Right hindlimb (tissue), 1 donor: ENCODE measurements at places on chromosomes 6 and 20.
A peak's percentile ranks its signal among the peaks of the same experiment; 100 is the strongest.

DNA sequence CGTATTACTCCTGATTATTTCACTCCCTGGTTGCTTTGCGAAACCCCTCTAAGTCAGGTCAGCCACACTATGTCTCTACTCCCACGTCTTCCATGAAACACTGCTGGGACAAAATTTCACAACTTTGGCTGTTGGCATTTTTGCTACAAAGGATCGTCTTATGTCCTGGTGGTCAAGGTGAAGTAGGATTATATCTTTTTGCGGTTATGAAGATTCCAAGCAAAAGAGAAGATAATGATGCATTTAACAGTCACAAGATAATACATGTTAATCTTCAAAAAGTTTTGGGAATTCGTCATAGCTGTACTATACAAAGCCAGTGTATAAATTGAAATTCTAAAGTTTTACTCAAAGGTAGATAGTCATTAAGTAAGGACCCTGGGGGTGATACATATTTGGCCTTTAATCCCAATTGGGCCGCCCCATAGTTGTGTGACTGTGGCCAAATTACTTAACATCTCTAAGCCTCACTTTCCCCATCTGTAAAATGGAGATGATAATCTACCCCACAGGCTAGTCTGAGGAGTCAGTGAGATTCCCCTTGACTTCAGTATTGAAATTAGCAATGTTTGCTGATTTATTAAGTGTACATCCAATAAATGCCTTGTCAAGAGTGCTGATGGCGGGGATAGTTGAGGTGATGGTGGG lies 212.1 kb downstream of the ARID1B start:
- DNase-seq, result no peak

DNA sequence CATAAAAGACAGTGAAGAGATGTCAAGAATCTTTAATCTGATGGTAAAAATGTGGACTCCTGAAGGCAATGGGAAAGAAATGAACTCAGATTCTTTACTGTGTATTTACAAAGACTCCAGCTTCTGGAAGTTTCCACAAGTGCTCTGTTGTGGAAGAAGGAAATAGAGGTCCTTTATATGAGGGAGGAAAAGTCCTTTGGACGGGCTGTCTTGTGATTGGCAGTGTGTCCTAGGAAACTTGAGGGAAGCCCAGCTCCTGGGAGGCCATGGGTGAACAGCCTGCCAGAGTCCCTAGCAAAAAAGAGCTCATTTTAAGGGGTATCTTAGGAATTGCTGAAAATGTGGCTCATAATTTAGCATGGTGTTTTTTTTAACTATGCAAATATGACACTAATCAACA lies 92.0 kb downstream of the RNASET2 start:
- no peak for DNase-seq

DNA sequence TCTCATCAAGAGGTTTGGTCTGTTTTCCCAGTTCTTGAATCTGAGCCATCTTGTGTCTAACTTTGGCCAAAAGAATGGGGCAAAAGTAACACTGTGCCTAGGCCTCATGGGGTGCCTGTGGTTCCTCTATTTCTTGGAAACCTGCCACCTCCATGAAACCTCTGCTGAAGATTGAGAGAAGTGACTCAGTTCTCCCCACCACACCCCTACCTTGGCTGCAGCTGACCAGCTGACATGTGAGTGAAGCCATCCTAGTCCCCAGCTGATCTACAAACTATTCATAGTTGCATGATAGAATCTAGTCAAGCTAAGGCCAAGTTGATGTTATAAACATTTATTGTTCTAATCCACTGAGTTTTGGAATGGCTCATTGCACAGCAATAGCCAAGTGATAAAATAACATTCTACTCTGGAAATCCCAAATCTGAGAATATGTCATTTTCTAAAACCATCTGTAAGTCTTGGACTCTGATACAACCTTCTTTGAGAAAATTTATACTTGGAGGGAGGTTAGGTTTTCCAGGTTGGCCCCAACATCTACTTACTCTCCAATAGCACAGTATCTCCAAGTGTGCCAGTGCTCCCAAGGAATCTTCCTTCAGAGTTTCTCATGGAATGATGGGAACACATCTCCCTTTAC lies 107.0 kb upstream of the SMLR1 start:
- no peak for DNase-seq

- no peak for DNase-seq
Observed at GRCh38 chr6:20238688-20239587, 26.7 kb upstream of the MBOAT1 start.

DNA sequence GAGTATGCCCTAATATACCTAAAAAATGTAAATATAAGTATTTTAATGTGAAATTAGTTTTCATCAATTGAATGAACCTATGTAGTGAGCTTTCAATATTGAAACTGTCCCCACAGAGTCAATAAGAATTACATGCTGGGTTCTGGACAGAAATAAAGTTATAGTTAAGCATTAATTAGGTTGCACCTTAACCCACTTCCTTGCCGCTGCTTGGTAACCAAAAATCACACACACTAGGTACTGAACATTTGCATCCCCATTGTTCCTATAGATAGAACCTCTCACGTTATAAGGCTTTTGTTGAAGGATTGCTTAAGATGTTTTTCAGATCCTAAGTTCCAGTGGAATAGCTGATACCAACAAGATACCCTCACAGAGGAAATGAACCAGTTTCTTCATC lies 237.1 kb upstream of the OPRM1 start:
- DNase-seq, result no peak

DNA sequence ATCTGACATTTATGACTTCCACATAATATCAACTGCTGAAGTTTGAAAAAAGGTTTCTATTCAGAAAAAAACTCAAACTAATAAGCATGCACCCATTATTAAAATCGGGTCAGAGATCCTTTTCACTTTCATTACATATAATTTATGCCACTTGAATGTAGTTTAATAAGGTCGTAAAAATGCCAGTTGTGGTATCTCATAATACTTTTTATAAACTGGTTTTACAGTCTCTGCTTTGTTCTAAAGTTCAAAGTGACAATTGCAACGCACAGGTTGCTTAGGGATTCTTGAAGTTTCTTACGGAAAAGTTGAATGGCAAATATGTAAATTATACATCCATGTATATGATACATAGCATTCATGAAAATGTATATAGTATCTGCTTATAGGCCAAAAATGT lies 229.4 kb upstream of the CEP162 start:
- DNase-seq, result no peak

DNA sequence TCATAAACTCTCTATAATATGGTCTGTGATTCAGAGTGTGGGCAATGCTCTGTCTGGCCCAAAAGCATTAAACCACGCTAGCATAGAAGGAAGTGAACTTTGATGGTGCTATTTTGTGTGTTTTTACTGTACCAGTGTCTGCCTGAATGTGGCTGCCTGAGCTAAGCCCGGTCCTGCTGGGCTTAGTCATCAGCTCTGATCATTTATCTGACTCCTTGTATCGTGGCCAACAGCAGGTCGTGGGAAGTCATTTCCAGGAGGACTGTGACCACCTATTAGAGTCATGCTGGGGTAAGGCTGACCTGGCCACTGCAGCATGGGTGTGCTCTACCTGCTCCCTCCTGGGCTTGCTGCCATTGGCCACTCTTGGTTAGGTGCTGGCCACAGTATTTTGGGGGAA lies 239.1 kb upstream of the CEP162 start:
- no peak for DNase-seq

DNA sequence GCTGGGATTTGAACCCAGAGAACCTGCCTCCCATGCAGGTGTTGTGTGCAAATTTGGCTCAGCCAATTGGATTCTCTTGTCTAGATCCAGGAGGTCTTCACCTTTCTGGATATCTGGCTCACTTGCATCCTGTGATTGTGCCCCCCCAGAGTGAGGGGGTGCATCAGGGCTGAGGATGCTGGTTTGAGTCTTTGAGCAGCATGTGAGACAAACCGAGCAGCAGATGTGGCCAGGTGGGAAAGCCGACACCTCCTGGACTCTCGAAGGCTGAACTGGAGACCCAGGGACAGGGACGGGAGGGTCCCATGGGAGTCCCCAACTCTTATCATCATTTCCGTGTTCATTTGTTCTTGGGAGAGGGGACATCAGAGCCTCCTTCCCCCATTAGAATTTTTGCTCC lies 30.6 kb upstream of the SULF2 start:
- no peak for DNase-seq

DNA sequence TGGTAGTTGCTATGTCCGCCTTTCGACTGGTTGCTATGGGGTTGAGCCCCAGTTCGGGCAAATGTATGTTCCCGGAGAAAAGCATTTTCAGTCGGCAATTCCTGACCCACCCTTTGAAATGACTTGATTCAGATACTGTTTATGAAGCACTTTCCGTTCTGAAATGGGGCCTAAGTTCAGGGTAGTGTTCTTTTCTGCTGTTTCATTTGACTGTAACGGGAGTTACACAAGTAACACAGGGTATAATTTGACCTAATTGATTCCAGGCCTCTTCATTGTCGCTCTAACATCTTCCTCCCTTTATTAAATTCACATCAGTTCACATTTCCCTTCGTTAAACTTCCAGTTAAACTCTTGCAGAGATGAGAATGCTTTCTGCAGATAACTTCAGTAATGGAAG lies 85.5 kb downstream of the BMP6 start:
- no peak for DNase-seq

GRCh38 chr6:26327450-26328264 lies 37.3 kb upstream of the BTN3A2 start:
- peak; percentile 71 for DNase-seq
